ENCODE measurements at places on chromosomes 4 and X. TPM values are rescaled to one million over a fixed set of nuclear protein-coding genes. Genes with fewer than 3 reads are reported as not detected.

DNA sequence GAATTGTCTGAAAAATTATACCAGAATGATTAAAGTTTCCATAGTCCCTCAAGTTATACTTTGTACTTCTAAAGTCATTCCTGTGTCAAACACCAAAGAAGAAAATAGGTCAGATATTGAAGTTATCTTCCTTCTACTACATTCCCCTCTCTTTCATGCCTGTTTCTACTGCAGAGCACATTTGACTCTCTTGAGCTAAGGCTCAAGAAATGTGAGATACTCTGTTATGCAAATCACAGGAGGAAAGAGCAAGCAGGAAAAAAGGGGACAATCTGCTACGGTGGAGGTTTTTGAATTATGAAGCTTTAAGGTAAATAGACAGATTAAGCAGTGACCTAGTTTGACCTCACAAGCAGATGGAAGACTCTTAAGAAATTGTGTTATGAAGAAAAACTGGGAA lies 198.9 kb upstream of the LDB2 start:
- no peaks in the 10 kb centered on the region for H3K27me3 ChIP-seq
- no peak for DNase-seq
- H3K27ac ChIP-seq: no peak overlapping the region

- no peaks in the 10 kb centered on the region for H3K36me3 ChIP-seq
- DNase-seq: no peak
- no peak overlapping the region for H3K27ac ChIP-seq
Observed at GRCh38 chrX:132766452-132766851, 192.0 kb downstream of the HS6ST2 start.

DNA sequence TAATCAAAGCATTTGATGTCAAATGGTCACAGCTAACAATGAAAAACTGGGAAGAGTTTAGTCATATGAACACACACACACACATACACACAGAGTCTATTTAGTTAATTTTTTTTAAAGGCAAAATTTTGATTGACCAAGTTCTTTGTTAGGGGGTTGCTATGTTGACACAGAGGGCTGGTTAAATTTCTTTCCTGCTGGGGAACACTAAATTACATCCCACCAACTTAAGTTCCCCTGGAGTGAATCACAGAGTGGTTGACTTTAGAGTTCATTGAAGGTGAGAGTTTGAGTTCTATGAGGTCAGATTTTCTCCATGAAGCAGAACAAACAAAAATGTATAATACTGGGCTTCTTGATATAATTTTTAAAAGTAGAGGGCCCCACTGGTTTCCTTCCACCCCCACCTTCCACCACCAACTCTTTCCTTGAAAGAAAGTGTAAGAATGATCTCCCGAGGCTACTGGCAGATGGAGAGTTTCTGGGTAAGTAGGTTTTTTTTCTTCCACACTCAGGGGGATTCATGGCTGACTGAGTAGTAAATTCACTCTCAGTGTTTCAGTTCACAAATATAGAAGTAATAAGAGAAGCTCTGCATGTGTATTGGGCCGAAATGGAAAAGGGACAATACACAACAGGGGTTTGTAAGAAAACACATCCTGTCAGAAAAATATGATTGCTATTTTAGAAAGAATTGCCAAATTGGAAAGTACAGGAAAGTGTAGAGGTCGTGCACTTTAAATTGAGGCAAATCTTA lies 917.0 kb upstream of the LCORL start:
- no peaks in the 10 kb centered on the region for H3K36me3 ChIP-seq
- no peak overlapping the region for H3K4me3 ChIP-seq
- H3K27ac ChIP-seq: no peak overlapping the region
- H3K27me3 ChIP-seq: no peaks in the 10 kb centered on the region
- no peaks in the 10 kb centered on the region for H3K4me1 ChIP-seq
- DNase-seq: no peak

The TRAM1L1 gene
- total RNA-seq: 3.1 TPM

The IDS gene
- total RNA-seq: 61.0 TPM

The L1CAM gene
- total RNA-seq: 0.29 TPM

Measured in breast epithelium (tissue), 4 donors.